Hematopoietic multipotent progenitor cell treated with erythropoietin and hydrocortisone succinate and interleukin-3 and kit ligand, for 8 days (in vitro differentiated cells): ENCODE measurements at places on chromosomes 12 and 14.
A peak's percentile ranks its signal among the peaks of the same experiment; 100 is the strongest.

DNA sequence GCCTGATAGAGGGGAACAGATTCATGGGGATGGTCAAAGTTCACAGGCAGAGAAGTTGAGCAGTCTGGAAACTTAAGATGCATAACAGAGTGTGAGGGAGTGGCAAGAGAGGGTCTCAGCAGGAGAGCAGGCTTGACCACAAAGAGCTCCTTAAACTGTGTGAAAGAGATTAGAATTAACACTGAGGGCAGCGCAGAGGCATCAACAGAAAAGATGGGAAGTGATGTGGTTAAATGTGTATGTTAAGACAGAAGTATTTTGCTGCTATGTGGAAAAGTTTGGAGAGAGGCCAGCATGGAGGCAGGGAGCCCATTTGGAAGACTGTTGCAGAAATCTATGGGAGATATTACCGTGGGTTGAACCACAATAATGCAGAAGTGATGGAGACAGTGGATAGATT, 122.7 kb upstream of the LMNTD1 start:
- DNase-seq: no peak

DNA sequence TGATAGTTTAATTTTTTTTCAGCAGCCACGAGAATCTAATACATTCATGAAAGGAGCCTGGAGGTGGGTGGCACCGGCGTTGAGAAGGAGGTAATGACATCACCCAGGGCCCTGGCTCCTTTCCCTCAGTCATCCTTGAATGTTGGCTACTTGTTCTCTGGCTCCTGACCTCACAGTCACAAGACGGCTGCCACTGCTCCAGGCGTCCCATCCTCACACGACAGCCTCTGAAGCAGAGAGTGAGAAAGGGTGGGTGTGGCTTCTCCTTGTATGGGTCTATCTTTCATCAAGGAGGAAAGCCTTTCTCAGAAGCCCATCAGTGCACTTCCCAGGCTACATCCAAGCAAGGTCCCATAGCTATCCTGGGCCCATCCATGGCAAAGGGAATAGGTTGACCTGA, 207.6 kb upstream of the C14orf180 start:
- no peak for DNase-seq

DNA sequence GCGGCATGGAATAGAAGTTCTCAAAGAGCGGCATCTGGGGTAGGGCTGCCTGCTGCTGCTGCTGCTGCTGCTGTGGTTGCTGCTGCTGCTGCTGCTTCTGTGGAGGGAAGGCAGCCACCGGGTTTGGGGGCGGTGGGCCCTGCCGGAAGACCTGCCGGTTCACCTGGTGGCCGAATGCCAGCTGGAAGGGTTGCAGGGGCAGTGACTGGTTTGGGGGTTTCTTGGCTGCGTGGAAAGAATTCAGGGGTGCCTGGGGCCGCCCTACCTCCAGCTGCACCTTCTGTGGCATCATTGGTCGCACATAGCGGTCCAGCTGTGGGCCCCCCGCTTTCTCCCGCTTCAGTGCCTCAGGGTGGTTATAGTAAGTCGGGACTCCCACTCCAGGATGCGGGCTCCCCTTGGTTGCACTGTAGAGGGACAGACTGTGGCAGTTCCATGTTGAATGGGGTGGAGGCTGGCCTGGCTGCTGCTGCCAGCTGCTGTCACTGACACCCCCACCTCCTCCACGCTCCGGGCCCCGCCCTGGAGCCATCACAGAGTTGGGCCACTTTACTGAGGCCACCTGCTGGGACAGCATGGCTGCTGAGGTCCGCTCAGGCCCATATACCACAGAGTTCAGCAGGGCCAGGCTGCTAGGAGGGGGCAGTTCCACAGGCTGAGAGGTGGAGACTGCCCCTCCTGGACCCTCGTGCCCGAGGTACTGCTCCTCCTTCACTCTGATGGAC, 25.2 kb upstream of the PNMA1 start:
- DNase-seq: no peak

- DNase-seq: no peak
Measured at GRCh38 chr12:92493816-92494215, 209.0 kb upstream of the PLEKHG7 start.

DNA sequence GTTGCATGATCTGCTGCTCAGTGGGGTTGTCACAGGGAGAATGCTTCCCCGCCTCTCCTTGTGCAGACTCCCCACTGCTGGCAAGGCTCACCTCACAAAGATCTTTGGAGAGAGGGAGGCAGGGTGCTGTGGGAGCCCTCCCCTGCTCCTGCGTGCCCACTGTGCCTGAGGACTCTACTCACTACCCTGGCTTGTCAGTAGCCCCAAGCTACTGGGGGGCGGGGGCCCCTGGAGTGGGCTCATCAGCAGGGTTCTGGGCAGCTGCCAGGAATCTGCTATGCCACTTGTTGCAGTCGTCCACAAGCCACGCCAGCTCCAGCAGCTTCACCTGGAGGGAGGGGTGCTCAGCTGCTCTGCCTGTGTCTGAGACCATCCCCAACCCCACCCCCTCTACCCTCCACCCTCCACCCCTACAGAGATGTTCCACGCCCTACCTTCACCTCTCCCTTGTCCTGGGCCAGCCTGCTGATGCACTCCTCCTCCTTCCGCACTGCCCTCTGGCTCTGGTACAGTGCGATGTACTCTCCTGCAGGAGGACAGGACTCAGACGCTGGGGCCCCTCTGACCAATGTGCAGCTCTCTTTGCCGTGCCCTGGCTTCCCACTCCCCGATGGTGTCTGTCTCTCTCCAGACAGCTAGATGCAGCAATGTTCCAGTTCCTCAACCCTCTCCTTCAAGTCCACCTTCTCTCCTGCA, 14.2 kb upstream of the BLTP3B start:
- DNase-seq: no peak

- DNase-seq: no peak
Measured at GRCh38 chr12:15037091-15037687, 64.3 kb downstream of the PDE6H start.

- no peak for DNase-seq
Measured at GRCh38 chr12:71584356-71584755, 79.3 kb downstream of the ZFC3H1 start.

DNA sequence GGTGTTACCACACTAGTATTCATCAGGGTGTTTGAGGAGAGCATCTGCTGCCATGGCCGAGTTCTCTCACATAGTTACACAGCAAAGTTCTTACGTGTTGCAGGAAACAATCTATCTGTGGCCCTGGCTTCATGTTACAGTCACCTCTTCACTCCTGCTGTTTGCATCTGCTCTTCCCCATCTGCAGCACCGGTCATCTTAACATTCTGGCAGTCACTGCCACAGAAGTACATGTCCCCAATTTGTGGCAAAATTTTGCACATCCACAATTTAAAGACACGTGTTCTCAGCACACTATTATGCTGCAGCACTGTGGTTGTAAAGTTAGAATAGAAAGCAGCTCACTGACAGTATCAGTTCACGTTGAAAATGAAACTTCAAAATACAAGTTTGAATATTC, 23.2 kb downstream of the MAPK1IP1L start:
- DNase-seq: peak; percentile 7

DNA sequence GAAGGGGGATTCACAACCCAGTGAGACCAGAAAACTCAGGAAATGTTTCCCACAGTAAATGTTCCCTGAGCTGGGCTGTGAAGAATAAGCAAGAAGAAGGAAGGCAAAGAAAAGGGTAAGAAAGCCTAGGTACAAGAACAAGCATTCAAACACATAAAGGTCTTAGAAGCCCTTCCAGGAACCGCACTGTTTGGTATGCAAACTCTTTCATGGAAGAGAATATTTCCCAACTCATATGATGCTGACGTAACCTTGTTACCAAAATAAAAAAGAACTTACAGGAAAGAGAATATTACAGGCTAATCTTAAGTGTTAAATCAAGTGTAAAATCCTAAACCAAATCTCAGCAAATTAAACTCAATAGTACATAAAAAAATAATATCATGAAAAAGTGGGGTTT, 23.6 kb downstream of the MED6 start:
- DNase-seq: no peak

DNA sequence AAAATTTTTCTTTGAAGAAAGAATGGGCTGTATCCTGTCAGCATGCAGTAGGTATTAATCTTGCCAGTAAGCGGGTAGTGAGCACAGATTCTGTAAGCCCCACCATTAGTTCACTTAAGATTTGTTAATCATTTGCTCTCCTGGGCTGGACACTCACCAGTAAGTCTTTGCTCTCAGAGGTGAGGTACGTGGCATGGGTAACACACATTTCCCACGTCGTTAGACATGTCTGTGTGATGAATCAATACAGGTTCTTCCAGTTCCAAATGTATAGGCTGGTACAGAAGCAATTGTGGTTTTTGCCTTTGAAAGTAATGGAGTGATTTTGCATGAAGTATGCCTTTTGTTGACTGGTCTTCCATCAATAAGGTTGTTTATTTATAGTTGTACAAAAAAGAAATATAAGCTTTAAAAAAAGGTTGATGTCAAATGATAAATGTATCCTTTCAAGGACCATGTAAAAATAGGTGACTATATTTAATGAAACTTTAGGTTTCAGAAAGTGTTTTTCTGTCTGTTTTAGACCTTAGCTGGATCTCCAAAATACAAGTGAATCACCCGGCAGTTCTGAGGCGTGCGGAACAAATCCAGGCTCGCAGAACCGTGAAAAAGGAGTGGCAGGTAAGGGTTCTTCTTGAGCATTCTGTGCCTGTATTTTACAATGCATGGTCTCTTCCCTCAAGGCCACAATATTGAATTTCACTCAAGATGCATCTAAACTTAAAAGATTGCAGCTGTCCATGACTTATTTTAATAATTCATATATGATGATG, 45.5 kb downstream of the DERA start:
- no peak for DNase-seq

- no peak for DNase-seq
Measured at GRCh38 chr12:82873951-82874350, 187.2 kb downstream of the TMTC2 start.

- no peak for DNase-seq
Measured at GRCh38 chr14:69554500-69554899, 20.2 kb downstream of the CCDC177 start.

DNA sequence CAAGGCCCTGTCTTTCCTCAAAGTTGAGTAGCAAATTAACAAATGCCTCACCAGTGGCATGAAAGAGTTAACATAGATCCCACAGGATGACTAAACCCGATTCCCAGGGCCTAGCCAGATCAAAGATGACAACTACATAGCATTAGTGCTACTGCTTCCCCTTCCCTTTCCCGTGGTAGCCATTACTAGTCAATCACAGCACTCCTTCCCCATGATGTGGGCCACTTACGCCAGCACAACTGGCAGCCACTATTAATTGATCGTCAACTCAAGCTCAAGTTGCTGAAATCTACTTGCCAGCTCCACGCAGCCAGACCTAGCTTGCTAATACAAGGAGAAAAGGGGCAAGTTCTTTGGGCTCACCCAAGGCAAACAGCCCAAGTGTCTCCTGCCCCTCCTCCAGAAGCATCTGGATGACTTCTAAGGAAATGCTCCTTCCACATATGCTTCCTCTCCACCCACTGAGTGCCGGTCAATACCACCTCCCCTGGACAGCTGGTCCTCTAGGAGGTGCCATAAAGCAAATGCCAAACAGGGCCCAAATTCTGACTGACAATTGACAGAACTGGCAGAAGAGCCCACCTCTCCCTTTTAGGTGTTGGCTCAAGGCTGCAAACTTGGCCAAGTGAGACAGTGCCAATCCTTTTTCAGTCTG, 72.6 kb downstream of the NUAK1 start:
- DNase-seq: no peak

DNA sequence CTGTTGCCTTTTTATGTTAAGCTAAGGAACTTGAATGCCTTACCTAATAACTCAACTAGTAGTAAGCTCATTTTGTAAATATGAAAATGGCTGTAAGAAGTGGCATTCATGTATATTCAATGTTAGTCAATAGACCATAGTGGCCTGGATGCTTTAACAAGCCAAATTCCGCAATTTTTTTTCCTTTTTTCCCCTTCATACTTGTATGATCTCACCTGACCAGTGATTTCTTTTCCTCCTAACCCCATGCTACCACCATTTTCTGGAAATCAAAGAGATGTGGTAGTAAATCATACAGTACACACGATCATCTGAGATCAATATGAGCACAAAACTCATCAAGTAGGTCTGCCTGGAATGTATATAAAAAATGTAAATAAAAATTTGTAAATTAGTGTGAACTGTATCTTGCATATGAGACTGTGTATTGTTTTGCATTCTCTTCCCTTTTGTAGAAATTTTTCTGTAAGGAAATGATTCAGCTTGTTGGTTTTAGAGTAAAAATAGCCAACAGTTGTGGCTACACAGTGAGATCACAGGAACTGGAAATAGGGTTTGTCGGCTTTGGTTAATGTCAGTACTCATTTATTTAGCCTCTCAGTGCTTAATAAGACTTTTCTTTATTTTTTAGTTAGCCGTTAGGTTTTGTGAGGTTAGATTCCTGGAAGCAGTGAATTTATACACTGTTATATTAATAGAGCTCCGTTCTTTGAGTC, 62.5 kb downstream of the ETNK1 start:
- DNase-seq: peak; percentile 14

DNA sequence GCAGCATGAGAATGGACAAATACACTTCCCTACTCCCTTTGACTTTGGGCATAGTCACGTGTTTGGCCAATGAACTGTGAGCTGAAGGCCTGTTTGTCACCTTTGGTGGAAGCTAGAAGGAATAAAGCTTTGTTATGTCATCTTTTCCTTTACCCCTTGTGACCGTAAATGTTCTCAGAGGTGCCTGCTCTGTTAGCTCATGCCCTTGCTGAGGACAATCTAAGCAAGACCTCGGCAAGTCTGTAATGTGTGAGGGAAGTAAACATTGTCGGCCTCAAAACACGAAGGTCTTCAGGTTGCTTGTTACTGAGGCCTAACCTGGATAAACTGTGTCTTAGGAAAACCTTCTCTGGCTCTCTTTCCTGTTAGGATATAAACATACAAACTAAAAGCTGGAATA, 354.2 kb downstream of the TMEM132D start:
- no peak for DNase-seq

GRCh38 chr12:13171921-13172859, 24.3 kb upstream of the EMP1 start:
- no peak for DNase-seq

GRCh38 chr12:117514016-117514415, 152.6 kb upstream of the NOS1 start:
- no peak for DNase-seq

- DNase-seq: no peak
Measured at GRCh38 chr12:32197421-32197820, 90.8 kb downstream of the BICD1 start.
